ENCODE measurements at places on chromosomes 13 and 19.

DNA sequence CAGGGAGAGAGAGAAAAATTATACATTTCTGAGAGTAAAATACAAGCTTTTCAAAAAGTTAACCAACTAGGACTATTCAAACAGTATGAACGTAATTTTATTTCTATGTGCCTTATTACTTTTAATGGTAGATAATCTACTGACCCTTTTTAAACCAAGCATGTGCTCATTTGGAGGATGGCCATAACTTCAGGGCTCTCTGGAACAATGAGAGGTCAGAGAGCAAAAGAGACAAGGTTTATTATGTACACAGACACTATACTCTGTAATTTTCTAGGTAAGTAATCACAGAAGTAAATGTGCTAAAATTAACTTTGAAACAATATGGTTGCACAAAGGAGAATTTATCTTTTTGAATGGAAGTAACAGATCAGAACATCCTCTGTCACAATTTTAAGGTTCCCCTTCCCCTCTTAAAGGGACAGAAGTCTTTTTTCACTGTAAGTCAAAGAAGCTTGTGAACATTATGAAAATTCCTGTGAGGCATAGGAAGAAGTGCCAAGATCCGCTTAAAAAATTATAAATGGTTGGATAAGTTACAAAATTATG, 1.0 kb downstream of the POSTN start:
- no peak overlapping the region for H3K27ac ChIP-seq
- no peaks in the 10 kb centered on the region for H3K36me3 ChIP-seq
- no peak overlapping the region for H3K4me3 ChIP-seq

DNA sequence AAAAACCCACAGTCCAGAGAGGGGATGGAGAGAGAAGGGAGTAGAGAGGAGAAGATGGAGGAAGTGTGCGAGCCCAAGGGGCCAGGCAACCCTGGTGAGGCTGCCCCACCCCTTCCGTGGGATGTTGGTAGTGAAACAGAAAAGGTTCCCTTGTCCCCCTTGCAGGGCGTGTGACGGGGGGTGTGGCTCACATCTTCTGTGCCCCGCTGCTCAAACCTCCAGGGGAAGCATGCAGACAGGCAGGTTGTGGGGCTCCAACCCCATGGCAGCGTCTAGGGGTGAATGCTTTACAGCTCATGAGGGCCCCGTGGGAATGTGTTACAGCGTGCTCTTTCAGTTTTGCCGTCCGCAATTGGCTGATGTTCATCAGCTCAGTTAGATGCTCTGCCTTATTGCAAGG, 14.7 kb upstream of the EVI5L start:
- H3K27me3 ChIP-seq, result peaks cover 8% of the 10 kb centered on the region
- H3K4me1 ChIP-seq, result peaks cover 29% of the 10 kb centered on the region
- peak overlapping the region; percentile 94 for H3K27ac ChIP-seq
- peak overlapping the region; percentile 70 for H3K4me3 ChIP-seq

DNA sequence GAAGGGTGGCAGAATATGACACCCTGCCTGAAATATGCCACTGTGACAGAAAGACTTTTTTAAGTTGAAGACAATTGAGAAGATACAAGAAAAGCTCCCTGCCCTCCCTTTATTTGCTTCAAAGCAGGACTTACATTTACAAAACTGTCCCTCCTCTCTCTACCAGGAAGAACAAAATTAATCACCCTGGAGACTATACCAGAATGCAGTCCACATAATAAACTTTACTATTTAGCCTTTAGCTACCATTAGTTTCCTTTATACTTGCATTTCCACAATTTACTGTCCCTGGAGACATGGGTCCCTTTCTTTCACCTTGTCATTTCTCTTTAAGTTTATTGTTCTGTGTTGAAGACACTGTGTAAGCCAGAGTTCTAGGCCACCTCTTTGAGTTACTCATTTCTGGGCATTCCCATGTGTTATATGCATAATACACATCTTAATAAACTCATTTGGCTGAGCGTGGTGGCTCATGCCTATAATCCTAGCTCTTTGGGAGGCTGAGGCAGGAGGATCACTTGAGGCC, 238.8 kb downstream of the RFC3 start:
- no peak for DNase-seq
- H3K36me3 ChIP-seq, result no peaks in the 10 kb centered on the region
- no peaks in the 10 kb centered on the region for H3K27me3 ChIP-seq
- H3K27ac ChIP-seq, result no peak overlapping the region

- H3K36me3 ChIP-seq, result no peaks in the 10 kb centered on the region
- H3K4me1 ChIP-seq, result peaks cover 8% of the 10 kb centered on the region
- no peak for DNase-seq
- no peak overlapping the region for H3K4me3 ChIP-seq
- H3K27me3 ChIP-seq, result no peaks in the 10 kb centered on the region
Observed at GRCh38 chr19:13036366-13036976, 41.2 kb downstream of the NFIX start.

- peaks cover 11% of the 10 kb centered on the region for H3K27me3 ChIP-seq
- peaks cover 4% of the 10 kb centered on the region for H3K36me3 ChIP-seq
- DNase-seq, result peak; percentile 14
- H3K4me3 ChIP-seq, result no peak overlapping the region
- H3K4me1 ChIP-seq, result peaks cover 9% of the 10 kb centered on the region
- H3K27ac ChIP-seq, result no peak overlapping the region
Observed at GRCh38 chr13:79973533-79973963, 367.4 kb downstream of the SPRY2 start.

DNA sequence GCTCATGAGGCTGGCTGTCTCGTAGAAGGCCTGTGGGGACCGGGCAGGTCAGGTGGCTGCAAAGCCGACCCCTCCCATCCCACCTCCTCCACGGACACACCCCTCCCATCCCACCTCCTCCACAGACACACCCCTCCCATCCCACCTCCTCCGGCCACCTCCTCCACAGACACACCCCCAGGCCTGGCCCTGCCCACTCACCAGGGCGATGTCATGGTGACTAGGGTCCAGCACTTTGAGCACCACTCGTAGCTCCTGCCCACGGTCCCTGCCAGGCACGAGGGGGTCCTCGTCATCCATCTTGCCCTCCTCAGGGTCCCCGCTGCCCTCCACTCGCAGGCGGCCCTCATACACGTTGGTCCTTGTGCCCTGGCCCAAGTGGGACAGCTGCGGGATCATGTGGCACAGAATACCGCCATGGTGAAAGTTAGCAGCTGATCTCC, 18.8 kb downstream of the TYK2 start:
- H3K4me1 ChIP-seq, result peaks cover 8% of the 10 kb centered on the region
- no peak overlapping the region for H3K4me3 ChIP-seq
- DNase-seq, result no peak
- no peaks in the 10 kb centered on the region for H3K27me3 ChIP-seq

DNA sequence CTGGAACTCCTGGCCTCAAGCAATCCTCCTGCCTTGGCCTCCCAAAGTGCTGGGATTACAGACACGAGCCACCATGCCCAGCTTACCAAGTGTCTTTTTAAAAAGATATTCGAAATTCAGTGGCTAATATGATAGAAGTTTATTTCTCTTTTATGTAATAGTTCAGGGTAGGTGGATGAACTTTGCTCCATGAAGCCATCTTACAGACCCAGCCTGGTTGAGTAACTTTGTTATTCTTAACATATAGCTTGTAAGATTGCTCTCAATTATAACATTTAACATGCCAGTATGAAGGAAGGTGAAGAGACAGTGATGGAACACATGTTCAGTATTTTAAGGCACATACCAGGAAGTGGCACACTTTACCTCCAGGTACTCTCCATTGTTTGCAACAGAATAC, 42.4 kb downstream of the ZIC2 start:
- no peaks in the 10 kb centered on the region for H3K4me1 ChIP-seq
- H3K27me3 ChIP-seq, result no peaks in the 10 kb centered on the region
- no peak overlapping the region for H3K27ac ChIP-seq
- no peak overlapping the region for H3K4me3 ChIP-seq
- no peak for DNase-seq

DNA sequence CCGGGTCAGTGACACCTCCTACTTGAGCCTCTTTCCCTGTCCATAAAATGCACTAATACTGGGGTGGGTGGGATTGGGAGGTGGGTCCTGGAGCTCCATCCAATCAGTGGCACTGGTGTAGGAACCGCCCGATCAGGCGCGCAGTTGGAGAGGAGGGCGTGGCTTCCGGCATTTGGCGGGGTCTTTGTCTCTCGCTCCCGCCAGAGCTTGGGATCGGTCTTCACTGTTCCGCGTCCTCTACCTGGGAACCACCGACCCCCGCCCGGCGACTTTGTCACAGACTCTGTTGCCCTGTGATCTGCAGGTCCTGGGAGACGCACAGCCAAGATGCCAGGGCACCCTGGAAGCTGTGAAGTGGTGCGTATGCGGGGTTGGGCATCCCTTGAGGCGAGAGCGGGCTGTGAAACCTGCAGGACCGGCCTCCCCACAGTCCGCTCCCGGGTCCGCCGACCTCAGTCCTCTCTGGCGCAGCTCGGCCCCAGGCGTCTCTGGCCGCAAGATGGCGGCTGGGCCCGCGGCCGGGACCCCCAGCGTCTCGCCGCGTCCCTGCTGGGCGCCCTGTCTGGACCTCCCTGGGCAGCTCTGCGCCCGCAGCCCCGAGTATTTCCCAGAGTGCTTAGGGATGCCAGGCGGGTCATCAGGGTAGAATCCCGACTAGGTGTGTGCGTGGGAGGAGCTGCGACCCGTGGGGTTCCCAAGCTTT, 41.6 kb upstream of the ZNF730 start:
- H3K27me3 ChIP-seq, result peaks cover 33% of the 10 kb centered on the region
- peak overlapping the region; percentile 42 for H3K27ac ChIP-seq
- peak; percentile 23 for DNase-seq
- peak overlapping the region; percentile 88 for H3K4me3 ChIP-seq

DNA sequence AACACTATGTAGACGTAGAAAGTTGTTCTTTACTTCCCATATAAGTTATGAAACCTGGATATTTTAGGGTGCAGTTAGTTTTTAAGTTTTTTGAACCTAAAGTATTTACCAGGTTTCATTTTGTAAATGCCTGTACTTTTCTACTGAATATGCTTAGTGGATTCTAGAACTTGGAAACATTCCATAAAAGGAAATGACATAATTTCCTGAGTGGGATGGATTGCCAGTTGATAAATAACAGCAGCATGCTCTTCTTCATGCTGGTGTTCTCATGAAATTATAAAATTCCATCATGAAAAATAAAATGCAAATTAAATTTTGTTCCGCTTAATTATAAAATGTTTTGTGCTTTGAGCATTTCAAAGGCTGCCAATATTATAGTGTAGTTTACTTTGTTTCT, 362.2 kb upstream of the PCDH20 start:
- no peaks in the 10 kb centered on the region for H3K36me3 ChIP-seq
- no peak overlapping the region for H3K27ac ChIP-seq
- DNase-seq, result no peak
- no peak overlapping the region for H3K4me3 ChIP-seq
- no peaks in the 10 kb centered on the region for H3K27me3 ChIP-seq

GRCh38 chr19:13056052-13056660, 46.5 kb downstream of the LYL1 start:
- no peak overlapping the region for H3K4me3 ChIP-seq
- H3K36me3 ChIP-seq, result no peaks in the 10 kb centered on the region
- DNase-seq, result no peak
- peaks cover 59% of the 10 kb centered on the region for H3K27me3 ChIP-seq
- no peak overlapping the region for H3K27ac ChIP-seq

- H3K4me3 ChIP-seq, result no peak overlapping the region
- no peak for DNase-seq
- no peaks in the 10 kb centered on the region for H3K27me3 ChIP-seq
- no peaks in the 10 kb centered on the region for H3K4me1 ChIP-seq
- no peak overlapping the region for H3K27ac ChIP-seq
Observed at GRCh38 chr13:35814605-35815011, 316.6 kb downstream of the DCLK1 start.

- H3K27ac ChIP-seq, result no peak overlapping the region
- peaks cover 30% of the 10 kb centered on the region for H3K4me1 ChIP-seq
- peaks cover 12% of the 10 kb centered on the region for H3K27me3 ChIP-seq
- H3K4me3 ChIP-seq, result no peak overlapping the region
- no peaks in the 10 kb centered on the region for H3K36me3 ChIP-seq
Observed at GRCh38 chr19:44800461-44800860, 8.4 kb upstream of the BCAM start.

- H3K4me3 ChIP-seq, result no peak overlapping the region
- H3K27me3 ChIP-seq, result no peaks in the 10 kb centered on the region
- H3K27ac ChIP-seq, result no peak overlapping the region
- no peaks in the 10 kb centered on the region for H3K36me3 ChIP-seq
- no peaks in the 10 kb centered on the region for H3K4me1 ChIP-seq
Observed at GRCh38 chr13:91627952-91628739, 229.7 kb downstream of the GPC5 start.

DNA sequence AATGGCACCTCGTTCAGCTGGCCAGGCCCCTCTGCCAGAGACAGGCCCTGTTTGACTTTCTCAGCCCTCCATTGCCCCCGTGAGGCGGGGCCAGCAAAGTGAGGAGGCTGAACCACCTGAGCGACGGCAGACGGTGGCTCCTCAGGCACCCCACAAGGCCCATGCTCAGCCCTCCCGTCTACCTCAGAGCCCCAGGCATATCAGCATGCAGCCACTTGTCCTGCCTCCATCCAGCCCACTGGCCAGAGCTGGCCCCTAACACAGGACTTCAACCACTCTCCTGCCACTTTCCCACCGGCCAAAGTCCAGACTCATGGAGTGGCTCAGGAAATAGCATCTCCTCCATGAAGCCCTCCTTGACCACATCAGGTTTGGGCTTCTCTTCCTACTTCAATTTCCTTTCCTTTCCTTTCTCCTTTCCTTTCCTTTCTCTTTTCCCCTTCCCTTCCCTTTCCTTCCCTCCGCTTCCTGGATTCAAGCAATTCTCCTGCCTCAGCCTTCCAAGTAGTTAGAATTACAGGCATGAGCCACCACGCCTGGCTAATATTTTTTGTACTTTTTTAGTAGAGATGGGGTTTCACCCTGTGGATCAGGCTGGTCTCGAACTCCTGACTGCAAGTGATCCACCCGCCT, 9.3 kb downstream of the SLC7A10 start:
- H3K27ac ChIP-seq, result no peak overlapping the region
- H3K36me3 ChIP-seq, result no peaks in the 10 kb centered on the region
- peaks cover 13% of the 10 kb centered on the region for H3K27me3 ChIP-seq
- H3K4me1 ChIP-seq, result no peaks in the 10 kb centered on the region

- H3K27ac ChIP-seq, result no peak overlapping the region
- no peaks in the 10 kb centered on the region for H3K4me1 ChIP-seq
- DNase-seq, result no peak
Observed at GRCh38 chr13:76820759-76821158, 65.4 kb downstream of the KCTD12 start.

GRCh38 chr13:108427355-108427754, 157.8 kb downstream of the TNFSF13B start:
- no peak overlapping the region for H3K4me3 ChIP-seq
- H3K27ac ChIP-seq, result no peak overlapping the region
- H3K36me3 ChIP-seq, result no peaks in the 10 kb centered on the region
- DNase-seq, result no peak
- no peaks in the 10 kb centered on the region for H3K4me1 ChIP-seq
- H3K27me3 ChIP-seq, result no peaks in the 10 kb centered on the region

GRCh38 chr19:2269244-2270156, 12.5 kb downstream of the PEAK3 start:
- H3K4me3 ChIP-seq, result peak overlapping the region; percentile 91
- H3K27ac ChIP-seq, result peak overlapping the region; percentile 99
- H3K4me1 ChIP-seq, result peaks cover 61% of the 10 kb centered on the region
- H3K27me3 ChIP-seq, result no peaks in the 10 kb centered on the region

- H3K4me1 ChIP-seq, result no peaks in the 10 kb centered on the region
- H3K4me3 ChIP-seq, result no peak overlapping the region
Observed at GRCh38 chr13:95629071-95629470, 15.4 kb downstream of the DZIP1 start.

Data from stimulated activated naive B cell treated with anti-CD40 and anti-IgM and Interleukin-4, amounts not matched to agents 10 μg/mL and 1 μg/mL and 100 μg/mL, for 72 hours (primary cell).